ENCODE measurements at places on chromosomes 3 and 15.

GRCh38 chr3:23767546-23767945 is 38.2 kb upstream of the UBE2E1 start:
- DNase-seq, result no peak

DNA sequence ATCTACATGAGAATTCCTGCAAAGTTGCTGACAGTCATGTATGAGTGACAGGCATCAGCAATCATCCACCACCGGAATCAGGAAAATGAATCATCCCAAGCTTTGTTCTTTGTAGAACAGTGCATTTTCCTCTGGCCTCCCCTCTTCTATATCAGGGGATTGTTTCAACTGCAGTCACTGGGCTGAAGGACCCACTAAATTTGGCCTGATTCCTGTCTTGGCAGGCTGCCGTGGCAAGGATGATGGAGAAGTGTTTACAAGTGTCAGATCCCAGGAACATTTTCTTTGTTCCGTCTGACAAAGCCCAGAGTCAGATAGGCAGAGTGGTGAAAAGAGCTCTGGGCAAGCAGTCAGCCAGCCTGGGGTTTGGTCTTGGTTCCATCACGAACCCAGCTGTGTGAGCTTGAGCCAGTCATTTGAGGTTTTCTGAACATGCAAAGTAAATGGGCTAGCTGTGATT is 175.1 kb upstream of the TSC22D2 start:
- no peak for DNase-seq

DNA sequence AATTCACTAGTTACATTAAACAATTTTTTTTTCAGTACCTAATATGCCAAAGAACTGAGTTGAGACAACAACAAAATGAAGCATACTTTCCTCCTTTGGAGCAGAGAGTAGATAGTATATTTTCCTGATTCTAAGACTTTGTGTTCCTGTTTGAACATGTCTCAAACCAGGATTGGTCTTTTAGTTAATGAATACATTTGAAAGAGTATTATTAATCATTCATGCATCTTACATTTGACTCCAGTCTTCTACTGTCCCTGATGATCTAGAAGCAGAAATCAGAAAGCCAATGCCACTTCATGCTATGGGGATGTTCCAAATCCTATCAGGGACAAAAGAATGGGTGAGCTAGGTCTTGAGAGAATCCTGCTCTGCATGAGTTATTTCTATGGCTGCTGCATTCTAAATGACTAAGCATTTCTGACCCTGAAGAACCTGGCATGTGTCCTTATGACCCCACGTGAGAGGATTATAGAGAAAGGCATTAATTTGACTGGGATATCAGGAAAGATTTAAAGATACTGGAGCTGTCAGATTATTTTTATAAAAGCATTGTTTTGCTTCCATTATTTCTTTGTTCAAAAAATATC is 32.9 kb upstream of the MBNL1 start:
- DNase-seq, result peak; percentile 35

DNA sequence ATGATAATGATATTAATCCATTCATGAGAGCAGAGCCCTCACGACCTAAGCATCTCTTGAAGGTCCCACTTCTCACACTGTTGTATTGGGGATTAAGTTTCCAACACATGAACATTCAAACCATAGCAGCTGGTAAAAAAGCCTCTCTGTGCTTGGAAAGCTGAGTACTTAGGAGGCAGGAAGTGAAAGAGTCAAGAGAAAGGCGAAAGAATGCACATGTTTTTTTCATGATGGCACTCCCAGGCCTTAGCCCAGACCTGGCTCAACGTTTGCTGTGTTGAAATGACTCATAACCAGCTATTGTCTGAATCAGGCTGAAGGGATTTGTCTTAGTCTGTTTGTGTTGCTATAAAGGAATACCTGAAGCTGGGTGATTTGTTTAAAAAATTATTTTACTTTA is 84.4 kb upstream of the RGMA start:
- peak; percentile 78 for DNase-seq

- no peak for DNase-seq
Measured at GRCh38 chr15:68402432-68403160, 29.4 kb downstream of the ITGA11 start.

- DNase-seq, result no peak
Measured at GRCh38 chr3:68006646-68007045, 352.2 kb upstream of the SUCLG2 start.

- DNase-seq, result peak; percentile 78
Measured at GRCh38 chr3:133295199-133295901, 104.5 kb upstream of the BFSP2 start.

DNA sequence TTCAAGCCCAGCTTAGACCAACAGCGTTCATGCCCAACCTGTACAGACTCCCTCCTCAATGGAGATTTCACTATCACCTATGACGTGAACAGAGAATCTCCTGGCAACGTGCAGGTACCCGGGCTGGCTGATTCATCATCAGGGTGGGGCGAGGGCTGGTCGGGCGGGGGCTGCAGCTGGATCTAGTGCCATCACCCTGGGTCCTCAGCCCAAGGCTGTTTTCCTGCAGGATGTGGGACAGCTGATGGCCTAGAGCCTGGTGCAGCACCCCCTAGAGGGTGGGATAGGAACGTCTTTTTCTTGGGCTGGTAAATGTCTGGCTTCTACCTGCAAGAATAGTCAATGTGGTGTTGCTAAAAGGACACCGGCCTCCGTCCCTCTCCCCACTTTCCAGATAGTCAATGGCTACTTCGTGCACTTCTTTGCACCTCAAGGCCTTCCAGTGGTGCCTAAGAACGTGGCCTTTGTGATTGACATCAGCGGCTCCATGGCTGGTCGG is 4.4 kb downstream of the ITIH3 start:
- DNase-seq, result peak; percentile 69

Data from mammary epithelial cell (primary cell).